ENCODE measurements at places on chromosomes 3 and 15.

DNA sequence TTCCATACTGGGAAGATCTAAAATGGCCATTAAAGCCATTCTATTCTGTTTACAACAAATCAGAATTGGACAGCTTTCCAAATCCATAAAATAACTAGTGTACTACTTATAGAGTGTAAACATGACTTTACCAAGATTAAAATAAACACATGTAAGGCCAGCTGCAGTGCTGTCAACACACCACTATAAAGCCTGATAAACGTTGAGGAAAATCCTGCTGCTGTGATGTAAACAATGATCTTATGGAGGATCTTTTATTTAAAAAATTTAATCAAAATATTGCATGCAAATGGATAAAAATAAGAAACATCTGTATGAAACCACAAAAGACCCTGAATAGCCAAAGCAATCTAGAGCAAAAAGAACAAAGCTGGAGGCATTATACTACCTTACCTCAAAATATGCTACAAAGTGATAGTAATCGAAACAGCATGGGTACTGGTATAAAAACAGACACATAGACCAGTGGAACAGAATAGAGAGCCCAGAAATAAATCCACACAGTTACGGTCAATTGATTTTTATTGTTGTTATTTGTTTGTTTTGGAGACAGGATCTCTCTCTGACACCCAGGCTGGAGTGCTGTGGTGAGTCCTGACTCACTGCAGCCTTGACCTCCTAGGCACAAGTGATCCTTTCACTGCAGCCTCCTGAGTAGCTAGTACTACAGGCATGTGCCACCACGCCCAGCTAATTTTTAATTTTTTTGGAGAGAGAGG is 428.8 kb upstream of the C2CD4B start:
- DNase-seq, result no peak

GRCh38 chr15:82890995-82891390 is 61.5 kb downstream of the HOMER2 start:
- DNase-seq, result no peak

GRCh38 chr15:81744364-81744763 is 301.5 kb downstream of the MEX3B start:
- DNase-seq, result no peak

DNA sequence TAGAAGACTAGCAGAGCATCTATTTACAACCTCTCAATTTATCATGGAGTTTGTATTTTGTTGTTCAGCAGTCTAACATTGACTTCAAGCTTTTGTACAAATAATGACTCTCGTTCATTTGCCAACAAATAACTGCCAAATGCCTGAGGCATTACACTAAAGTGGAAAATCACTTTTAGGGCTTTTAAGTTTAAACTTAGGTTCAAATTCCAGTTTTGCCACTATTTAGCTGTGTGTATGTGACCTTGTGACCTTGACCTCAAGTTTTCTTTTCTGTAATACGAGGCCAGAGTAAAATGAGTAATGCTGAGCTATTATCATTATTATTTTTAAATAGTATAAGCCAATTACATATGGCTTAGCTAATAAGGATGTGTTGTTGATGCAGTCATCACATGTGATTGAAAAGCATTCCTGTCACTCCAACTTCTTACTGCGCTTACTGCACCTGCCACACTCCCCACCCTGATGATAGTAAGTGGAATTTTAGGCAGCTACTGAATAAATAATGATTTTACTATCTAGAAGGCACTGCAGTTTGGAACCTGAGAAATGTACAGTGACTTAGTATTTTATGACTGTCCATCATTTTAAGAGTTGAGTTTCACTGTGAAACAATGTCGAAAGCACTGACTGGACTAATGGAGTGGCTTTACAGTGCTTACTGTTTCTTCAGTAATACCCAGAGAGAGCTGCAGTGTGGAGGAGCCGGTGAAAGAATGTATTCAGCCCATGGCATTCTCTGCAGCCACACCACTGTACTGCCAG is 16.3 kb downstream of the ARL8B start:
- peak; percentile 34 for DNase-seq

DNA sequence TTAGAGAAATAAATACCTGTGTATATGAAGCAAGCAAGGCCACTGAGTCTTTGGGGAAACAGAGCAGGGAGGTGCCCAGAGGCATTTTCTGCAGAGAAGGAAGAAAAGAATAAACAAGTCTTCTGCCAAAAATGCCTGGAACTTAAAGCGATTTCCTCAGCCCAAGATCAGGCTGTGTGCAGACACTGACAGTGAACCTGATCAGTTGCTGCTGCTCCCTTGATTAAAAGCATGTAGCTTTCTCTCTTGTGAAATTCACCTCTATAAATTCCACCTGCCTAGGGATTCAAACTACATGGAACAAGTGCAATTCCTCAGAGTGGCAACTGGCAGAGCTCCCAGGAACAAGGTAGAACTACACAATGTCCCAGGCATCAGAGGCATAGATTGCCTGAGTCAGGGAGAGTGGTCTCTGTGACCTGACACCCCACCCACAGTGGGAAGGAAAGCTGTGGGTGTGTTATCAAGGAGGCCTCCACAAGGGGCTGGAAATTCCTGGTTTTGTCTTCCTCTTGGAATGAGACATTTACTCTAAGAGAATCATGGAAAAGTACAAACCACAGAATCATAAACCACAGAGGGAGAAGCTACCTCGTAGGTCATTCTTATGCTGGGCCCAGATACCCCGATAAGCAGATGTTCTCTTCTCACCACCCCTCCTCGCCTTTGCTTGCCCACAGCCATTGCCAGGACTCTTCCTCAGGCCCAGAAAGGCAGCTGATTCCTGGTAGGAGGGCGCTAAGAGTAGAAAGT is 1.8 kb upstream of the ZBTB38 start:
- no peak for DNase-seq

GRCh38 chr3:146390957-146391356 is 78.4 kb downstream of the PLSCR2 start:
- DNase-seq, result no peak

GRCh38 chr15:97013491-97013890 is 683.0 kb downstream of the NR2F2 start:
- DNase-seq, result no peak

GRCh38 chr3:157248590-157249422 is 88.9 kb upstream of the CCNL1 start:
- DNase-seq, result peak; percentile 86
